ENCODE measurements at places on chromosomes 13 and 19.

DNA sequence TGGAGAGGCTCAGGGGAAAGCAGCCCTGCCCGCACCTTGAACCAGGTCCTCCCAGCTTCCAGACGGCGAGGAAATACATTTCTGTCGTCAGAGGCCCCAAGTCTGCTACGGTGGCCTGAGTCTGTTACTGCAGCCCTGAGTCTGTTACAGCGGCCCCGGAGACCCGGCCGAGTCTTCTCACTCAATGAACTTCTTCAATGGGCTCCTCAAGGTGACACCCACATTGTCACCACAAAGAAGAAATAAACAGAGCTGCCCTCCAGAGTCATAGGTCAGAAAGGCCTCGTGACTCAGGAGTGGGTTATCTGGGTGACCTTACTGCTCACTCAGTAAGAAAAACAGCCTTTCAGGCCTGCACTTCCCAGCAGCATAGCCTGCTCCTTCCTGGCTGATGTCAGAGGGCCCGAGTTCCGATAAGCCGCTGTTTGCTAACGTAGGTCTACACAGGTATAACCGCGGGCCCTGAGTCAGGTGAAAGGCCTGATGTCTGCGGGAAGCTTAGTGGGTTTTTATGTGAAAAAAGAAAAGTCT is 66.9 kb upstream of the TM9SF2 start:
- DNase-seq: peak; percentile 72

DNA sequence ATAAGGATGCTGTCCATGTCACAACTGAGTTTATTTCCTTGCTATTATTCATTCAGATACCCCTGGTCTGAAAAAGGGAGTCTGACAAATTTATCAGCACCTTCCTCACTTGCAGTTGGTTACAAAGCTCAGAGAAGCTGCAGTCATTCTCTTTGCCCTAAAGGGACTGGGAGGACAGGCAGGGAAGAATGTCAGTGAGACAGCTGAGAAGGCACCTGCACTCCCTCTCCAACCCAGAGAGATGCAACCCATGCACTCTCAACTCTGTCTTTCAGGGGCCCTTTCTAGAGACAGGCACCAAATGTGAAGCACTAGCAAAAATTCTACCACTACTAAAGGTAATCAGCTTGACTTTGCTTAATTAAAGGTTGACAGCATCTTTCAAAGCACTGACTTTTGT is 83.3 kb downstream of the CRYL1 start:
- DNase-seq: no peak

DNA sequence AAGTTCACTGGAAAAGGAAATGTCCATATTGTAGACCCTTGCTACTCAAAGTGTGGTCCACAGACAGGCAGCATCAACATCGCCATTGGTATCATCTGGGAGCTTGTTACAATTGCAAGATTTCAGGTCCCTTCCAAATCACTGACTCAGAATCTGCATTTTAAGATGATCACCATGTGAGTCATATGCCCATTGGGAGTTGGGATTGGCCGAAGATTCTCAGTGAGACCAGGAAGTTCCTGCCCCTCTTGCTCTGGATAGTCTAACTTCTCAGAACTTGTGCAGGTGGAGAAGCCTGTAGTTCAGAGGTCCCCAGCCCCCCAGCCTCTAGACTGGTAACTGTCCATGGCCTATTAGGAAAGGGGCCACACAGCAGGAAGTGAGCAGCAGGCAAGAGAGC is 48.9 kb upstream of the URAD start:
- DNase-seq: no peak

GRCh38 chr19:5460748-5461147 is 5.5 kb downstream of the ZNRF4 start:
- DNase-seq: no peak

DNA sequence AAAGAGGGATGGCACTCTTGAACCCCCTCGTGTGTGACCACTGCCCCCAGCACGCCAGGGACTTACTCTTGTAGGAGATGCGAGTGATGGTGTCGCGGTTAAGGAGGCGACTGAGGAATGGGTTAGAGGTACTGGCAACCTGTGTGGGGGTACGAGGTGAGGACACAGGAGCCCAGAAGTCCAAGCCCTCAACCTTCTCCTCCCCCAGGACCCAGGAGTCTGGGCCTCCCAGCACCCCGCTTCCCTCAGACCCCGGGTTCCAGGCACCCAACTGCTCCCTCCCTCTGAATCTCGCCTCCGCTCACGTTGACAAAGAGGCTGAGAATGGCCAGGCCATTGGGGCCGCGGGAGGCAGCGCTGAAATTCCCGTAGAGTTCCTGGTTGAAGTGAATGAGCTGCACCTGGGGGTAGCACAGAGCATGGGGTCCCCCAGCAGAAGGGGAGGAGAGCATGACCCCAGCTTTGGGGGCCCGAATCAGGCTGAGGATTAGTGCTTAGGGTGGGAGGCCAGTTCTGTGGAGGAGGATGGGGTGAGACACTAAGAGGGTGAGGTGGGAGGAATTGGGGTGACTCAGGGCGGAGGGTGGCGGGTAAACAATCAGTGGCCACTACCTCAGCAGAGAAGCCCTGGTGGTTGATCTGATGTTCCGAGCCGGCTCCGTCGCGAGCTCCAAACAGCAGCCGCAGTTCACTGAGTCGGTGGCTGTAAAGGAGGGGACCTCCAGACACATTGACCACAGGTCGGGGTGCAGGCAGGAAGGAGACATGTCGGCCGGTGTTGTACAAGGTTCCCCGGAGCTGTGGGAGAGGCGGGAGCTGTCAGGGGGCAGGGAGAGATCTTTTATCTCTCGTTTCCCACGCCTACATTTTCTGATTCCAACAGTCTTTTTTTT is 2.5 kb upstream of the DBP start:
- DNase-seq: no peak

GRCh38 chr19:54179262-54179852 is 6.4 kb upstream of the TMC4 start:
- no peak for DNase-seq

DNA sequence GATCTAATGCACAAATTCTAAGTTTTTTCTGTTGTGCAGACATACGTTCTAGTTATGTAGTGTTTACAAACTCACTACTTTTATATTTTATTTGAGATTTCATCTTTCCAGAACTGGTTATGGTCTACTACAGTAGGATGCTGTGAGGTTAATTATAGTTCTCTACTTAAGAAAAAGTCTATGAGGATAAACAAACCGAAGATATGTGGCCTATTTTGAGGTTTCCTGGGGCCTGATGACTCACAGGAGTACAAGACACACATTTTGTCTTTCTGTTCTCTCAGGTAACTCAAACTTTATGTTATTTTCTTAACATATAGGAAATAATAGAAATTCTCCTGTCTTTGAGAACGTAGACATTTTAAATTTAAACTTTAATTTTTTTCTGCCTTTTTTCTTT is 45.1 kb downstream of the PCDH20 start:
- DNase-seq: no peak

GRCh38 chr19:4100647-4101495 is 23.1 kb downstream of the MAP2K2 start:
- no peak for DNase-seq

- DNase-seq: no peak
Observed at GRCh38 chr13:30898678-30899241, 7.3 kb upstream of the MEDAG start.

- DNase-seq: no peak
Observed at GRCh38 chr13:43388282-43389034, 365.1 kb downstream of the DNAJC15 start.

DNA sequence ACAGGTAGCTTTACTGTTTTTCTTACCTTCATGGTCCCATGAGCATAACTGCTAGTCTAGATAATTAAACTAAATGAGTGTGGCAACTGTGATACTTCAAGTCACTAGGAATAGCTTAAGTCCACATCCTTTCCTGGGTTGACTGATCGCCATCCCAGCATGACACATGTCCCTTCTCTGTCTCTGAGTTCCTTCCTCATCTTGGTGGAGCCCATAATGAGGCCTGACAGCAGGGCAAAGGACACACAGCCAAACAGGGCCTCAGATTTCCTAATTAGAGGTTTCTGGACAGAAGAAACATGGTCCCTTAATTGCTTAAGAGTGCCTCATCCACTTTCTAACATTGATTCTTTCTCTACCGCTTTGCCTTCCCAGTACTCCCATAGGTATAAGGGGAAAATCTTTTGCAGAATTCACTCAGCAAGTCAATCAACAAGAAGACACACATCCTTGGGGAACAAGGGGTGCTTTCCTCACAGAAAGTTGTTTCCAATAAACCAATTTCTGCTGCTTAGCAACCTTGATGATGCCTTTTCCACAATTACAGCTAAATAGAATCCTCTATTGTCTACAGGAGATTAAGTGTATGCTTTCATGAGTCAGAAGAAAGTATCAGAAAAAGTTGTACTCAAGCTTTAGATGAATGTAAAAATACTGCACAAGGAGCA is 208.3 kb upstream of the SERP2 start:
- no peak for DNase-seq

GRCh38 chr13:68727165-68727564 is 1380.5 kb upstream of the ATXN8OS start:
- no peak for DNase-seq

DNA sequence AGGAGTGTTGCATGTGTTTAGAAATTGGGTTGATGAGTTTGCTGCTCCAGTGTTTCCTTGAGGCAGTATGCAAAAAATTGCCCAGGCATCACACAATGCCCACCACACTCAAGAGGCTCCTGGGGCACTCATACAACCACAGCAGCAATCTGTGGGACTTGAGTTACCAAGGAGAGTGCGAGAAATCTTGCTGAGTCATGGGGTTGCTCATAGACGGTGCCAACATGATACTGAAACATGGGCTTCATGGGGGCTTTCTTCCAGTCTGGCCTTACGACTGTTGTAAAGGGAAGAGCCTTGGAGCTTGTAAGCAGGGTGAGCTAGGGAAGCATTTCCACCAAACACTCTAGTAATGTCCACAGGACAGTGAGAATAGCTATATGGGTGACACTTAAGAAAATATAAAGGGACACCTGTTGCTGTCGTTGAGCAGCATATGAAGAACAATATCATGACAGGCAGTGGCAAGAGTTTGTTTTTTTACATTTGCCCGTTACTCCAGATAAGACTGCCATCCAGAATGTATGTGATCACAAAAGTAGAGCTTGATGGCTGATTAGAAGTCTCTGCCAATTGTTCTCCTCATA is 1237.4 kb downstream of the UQCRFS1 start:
- DNase-seq: no peak

- DNase-seq: no peak
Observed at GRCh38 chr13:93260591-93260990, 34.0 kb downstream of the GPC6 start.

- DNase-seq: no peak
Observed at GRCh38 chr13:78045916-78046315, 127.3 kb upstream of the EDNRB start.

DNA sequence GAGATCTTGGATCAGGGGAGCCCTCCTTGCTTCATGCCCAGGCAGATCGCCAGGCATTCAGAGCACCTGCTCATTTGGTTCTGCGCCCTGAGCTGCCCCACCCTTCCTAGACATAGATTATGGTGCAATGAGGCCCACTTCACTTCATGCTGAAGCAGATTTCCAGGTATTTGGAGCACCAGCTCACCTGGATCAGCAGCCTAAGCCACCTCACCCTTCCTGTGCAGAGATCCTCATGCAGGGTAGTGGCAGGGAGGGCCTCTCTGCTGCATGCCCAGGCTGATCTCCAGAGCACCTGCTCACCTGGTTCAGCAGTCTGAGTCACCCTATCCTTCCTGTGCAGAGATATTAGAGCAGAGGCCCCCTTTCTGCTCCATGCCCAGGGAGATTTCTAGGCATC is 1966.1 kb downstream of the PCDH9 start:
- no peak for DNase-seq

GRCh38 chr19:3766520-3766919 is 4.0 kb downstream of the MRPL54 start:
- no peak for DNase-seq

- no peak for DNase-seq
Observed at GRCh38 chr19:28437390-28438346, 775.3 kb downstream of the UQCRFS1 start.

- no peak for DNase-seq
Observed at GRCh38 chr19:53696951-53697350, 65.2 kb downstream of the DPRX start.

GRCh38 chr13:36715841-36716240 is 42.0 kb downstream of the SERTM1 start:
- no peak for DNase-seq

GRCh38 chr19:21434967-21435544 is 38.1 kb downstream of the ZNF493 start:
- no peak for DNase-seq

DNA sequence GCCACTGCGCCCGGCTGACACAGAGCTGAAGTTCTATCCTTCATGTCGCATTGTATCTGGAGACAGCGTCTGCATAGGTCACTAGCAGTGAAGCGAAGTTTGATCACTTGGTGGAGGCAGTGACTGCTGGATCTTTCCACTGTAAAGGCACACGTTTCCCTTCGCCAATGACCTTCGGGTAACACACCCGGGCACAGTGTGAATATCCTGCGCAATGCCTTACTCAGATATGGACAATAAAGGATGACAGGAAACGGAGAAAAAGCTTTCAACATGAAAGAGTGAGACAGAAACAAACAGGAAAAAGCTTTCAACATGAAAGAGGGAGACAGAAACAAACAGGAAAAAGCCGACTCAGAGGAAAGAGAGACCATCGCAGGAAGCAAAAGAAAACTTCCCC is 17.1 kb downstream of the ARL11 start:
- DNase-seq: no peak

DNA sequence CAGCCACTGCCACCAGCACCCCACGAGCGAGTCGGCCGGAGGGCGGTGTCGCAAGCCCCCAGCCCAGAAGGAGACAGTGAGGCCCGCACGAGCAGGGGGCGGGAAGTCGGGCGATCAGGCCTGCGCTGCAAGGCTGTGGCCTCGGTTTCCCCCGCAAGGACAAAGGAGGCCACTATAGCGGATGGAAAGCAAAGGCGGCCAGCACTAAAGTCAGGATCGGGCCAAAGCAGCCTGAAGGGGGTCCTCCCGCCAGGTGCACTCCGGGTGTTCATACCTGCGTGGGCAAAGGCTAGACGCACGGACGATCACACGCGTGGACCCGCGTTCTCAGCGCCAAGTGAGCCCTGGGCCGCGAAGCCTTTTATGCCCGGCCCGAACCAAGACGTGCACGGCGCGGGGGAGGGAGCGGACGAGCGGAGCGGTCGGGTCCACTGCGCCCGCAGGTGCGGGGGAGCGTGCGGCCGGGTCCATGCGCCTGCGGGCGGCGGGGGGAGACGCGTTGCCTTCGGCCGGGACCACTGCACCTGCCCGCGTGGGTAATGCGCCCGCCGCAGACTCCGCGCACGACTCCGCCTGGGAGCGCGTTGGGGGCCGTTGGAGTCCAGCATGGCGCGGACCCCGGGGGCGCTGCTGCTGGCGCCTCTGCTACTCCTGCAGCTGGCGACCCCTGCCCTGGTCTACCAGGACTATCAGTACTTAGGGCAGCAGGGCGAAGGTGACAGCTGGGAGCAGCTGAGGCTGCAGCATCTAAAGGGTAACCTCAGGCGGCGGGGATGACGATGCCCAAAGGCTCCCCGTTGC is at the start of the genes PRDX2 and THSD8:
TSS of gene PRDX2 (minus strand) at position 335 of the 801 bp plus-strand sequence. CDS start 539 bp downstream, outside the sequence.
TSS of gene THSD8 (plus strand) at position 604 of the 801 bp plus-strand sequence. CDS start at position 607, 3 bp downstream.
- peak; percentile 64 for DNase-seq

- DNase-seq: no peak
Observed at GRCh38 chr19:3684817-3685410, 15.4 kb downstream of the PIP5K1C start.

DNA sequence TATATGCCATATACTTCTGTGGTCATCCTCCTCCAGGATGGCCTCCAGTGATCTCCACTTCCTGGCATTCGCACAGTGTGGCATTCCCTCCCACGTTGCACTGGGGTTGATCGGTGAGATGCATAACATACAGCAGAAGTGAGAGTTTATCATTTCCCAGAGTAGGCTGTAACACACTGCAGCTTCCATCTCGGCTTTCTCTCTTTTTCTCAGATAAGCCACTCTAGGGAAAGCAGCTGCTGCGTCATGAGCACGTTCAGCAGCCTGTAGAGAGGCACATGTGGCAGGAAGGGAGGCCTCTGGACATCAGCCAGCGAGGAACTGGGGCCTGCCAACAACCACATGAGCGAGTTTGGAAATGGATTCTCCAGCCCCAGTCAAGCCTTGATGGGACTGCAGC is 807.1 kb downstream of the DIAPH3 start:
- DNase-seq: no peak
